ENCODE measurements at places on chromosomes 16 and 17. TPM values are rescaled to one million over a fixed set of nuclear protein-coding genes. Genes with fewer than 3 reads are reported as not detected.

- no peak overlapping the region for H3K4me3 ChIP-seq
- H3K27ac ChIP-seq = no peak overlapping the region
- H3K36me3 ChIP-seq = no peaks in the 10 kb centered on the region
Measured at GRCh38 chr16:72785171-72785570, 262.8 kb downstream of the ZFHX3 start.

- H3K27me3 ChIP-seq = no peaks in the 10 kb centered on the region
- H3K4me1 ChIP-seq = no peaks in the 10 kb centered on the region
- no peaks in the 10 kb centered on the region for H3K36me3 ChIP-seq
- no peak overlapping the region for H3K27ac ChIP-seq
- H3K4me3 ChIP-seq = no peak overlapping the region
Measured at GRCh38 chr17:83125515-83126274, 46.3 kb downstream of the METRNL start.

DNA sequence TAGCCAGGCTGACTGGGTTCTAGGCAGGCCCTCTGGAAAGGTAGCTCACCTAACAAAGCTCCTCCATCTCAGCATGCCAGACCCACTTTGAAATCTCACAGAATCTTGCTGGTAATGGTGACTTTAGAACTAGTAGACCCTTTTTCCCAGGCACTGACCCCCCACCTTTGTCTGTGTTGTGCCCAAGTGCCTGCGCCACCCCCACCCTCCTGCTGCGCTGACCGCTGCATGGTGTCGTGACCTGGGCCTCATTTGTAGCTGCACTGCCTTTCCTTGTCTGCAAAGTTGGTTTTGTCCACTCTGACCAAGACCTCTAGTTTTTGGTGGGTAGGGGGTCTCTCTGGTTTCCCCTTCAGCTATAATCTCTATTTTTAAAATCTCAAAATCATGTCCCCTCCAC lies 6.8 kb downstream of the ATXN1L start:
- no peaks in the 10 kb centered on the region for H3K4me1 ChIP-seq
- H3K36me3 ChIP-seq = no peaks in the 10 kb centered on the region
- H3K4me3 ChIP-seq = no peak overlapping the region
- no peak for DNase-seq
- no peaks in the 10 kb centered on the region for H3K27me3 ChIP-seq

DNA sequence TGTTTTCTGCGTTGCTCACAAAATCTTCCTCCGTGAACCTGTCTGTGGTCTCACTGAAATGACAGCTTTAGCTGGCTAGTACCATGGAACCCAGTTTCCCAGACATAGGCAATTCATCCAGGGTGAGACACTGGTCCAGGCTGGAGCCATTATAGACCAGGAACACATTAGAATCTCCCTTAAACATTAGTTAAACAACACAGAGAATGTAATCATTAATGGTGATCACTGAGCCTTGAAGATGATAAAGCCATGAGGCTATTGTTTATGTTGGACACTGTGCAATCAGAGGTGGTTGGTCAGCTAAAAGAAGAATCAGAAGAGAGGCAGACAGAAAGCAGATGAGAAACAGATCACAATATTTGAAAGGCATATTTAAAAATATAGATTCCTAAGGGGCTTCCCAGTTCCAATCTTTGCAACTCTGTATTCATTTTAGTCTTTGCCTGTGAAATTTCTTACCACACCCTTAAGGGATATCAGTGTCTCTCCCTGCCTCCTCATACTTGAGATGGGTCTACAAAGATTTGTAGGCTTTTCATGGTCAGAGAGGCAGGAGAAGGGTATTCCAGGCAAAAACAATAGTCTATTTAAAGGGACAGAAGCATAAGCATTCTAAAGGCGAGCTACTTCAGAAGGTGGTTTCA lies 317.9 kb downstream of the MAP2K6 start:
- no peak overlapping the region for H3K27ac ChIP-seq
- no peaks in the 10 kb centered on the region for H3K4me1 ChIP-seq
- DNase-seq = no peak

GRCh38 chr16:72367851-72368250 lies 195.9 kb upstream of the PMFBP1 start:
- H3K36me3 ChIP-seq = no peaks in the 10 kb centered on the region
- DNase-seq = no peak
- no peak overlapping the region for H3K4me3 ChIP-seq
- no peak overlapping the region for H3K27ac ChIP-seq

GRCh38 chr17:63002625-63003024 lies 36.6 kb downstream of the TANC2 start:
- no peaks in the 10 kb centered on the region for H3K27me3 ChIP-seq
- H3K4me1 ChIP-seq = no peaks in the 10 kb centered on the region
- no peak for DNase-seq
- no peak overlapping the region for H3K4me3 ChIP-seq

GRCh38 chr16:50234771-50235556 lies 31.4 kb upstream of the ADCY7 start:
- no peak overlapping the region for H3K4me3 ChIP-seq
- no peak for DNase-seq
- no peak overlapping the region for H3K27ac ChIP-seq
- no peaks in the 10 kb centered on the region for H3K36me3 ChIP-seq
- H3K4me1 ChIP-seq = no peaks in the 10 kb centered on the region

GRCh38 chr17:16027708-16028584 lies 28.3 kb downstream of the TTC19 start:
- H3K4me3 ChIP-seq = no peak overlapping the region
- H3K27ac ChIP-seq = peak overlapping the region; percentile 88
- H3K36me3 ChIP-seq = peaks cover 67% of the 10 kb centered on the region
- no peaks in the 10 kb centered on the region for H3K27me3 ChIP-seq
- H3K4me1 ChIP-seq = peaks cover 14% of the 10 kb centered on the region

Gene PCYT2
- total RNA-seq = 19.8 TPM

Gene HOXB4
- total RNA-seq = 2.8 TPM

Gene TMEM114
- not detected for total RNA-seq

Gene CNTNAP4
- total RNA-seq = 1.8 TPM
